ENCODE measurements at places on chromosomes 5 and 9.
A peak's percentile ranks its signal among the peaks of the same experiment; 100 is the strongest.

GRCh38 chr5:56056875-56057274 lies 62.1 kb upstream of the IL6ST start:
- no peak for DNase-seq

GRCh38 chr5:75389430-75389829 lies 52.4 kb downstream of the HMGCR start:
- DNase-seq, result no peak

GRCh38 chr5:169036079-169036805 lies 264.7 kb downstream of the SLIT3 start:
- DNase-seq, result no peak

DNA sequence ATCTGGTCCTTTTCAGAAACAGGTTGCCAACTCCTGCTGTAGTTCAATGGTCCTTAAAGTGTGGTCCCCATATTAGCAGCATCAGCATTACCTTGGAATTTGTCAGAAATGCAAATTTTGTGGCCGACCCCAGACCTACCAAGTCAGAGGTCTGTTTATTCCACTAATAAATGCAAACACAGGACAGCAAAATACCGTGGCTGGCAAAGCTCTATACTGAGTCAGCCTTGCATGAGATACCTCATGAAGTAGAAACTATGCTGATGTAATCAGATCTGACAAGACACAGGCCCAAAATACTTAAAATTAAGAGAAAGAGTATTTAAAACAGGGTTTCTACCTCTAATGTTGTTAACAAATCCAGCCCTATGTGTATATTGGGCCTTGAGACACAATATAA lies 3.0 kb downstream of the GOLM1 start:
- no peak for DNase-seq

DNA sequence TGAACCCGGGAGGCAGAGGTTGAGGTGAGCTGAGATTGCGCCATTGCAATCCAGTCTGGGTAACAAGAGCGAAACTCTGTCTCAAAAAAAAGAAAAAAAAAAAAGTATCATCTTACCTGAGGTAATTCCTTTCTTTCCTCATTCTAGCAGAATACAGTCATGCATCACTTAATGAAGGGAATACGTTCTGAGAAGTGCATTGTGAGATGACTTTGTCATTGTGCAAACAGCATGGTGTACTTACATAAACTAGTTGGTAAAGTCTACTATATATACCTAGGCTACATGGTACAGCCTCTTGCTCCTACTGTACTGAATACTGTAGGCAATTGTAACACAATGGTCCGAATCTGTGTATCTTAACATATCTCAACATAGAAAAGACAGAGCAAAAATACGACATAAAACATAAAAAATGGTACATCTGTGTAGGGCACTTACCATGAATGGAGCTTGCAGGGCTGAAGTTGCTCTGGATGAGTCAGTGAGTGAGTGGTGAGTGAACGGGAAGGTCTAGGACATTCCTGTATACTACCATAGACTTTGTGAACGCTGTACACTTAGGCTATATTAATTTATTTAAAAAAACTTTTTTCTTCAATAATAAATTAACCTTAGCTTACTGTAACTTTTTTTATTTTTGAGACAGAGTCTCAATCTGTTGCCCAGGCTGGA lies 100.4 kb downstream of the GLDC start:
- no peak for DNase-seq

- no peak for DNase-seq
These were observed 34.6 kb upstream of the F2RL2 start for GRCh38 chr5:76657683-76658311.

DNA sequence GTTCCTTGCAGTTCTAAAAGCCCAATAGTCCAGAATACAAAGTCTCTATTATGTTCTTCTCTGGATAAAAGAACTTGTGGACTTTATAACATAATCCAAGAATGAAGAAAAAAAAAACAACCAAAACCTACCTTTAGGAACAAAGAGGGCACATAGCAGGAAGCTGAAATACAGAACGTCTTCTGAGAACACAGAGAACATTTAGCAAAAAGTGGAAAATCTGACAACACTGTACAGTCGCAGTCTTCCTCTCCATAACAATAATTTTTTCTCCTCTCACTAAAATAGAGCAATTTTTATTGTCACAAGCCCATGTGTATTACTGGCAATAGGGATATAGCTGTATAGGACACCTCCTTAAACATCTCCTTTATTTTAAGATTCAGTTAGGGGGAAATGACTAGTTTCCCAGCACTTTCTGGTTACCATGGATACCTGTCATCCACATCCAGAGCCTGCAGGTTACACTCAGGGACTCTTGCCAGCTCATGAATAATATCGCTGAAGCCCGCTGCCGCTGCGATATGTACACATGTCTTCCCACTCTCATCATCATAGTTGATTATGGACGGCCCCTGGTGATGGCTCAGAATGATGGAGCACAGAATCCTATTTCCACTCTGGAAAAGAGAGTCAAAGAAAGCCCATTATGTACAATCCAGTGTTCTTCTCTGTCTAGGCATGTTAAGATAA lies 106.5 kb downstream of the ANKRD55 start:
- no peak for DNase-seq

GRCh38 chr5:117191251-117191650 lies 616.6 kb upstream of the SEMA6A start:
- DNase-seq, result no peak

GRCh38 chr5:162668926-162669325 lies 601.4 kb downstream of the GABRG2 start:
- DNase-seq, result no peak

DNA sequence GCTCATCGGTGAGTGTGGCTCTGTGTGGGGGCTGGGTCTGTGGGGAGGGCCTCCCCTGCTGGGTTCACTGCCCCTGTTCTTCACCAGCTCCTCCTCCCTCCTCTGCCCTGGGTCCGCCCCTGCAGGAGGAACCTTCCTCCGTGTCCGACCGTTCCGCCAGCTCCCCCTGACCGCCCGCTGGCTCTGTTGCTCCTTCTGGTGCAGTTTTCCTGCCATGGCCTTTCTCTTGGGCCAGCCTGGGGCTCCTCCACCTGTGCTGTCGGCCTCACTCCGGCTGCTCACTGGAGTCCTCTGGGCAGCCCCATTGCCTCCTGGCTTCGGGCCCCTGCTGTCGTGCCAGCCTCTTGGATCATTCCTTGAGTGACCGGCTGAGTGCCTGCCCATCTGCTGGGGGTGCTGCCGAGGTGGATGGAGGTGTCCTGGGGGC lies 12.3 kb downstream of the RNU6ATAC start:
- DNase-seq, result peak; percentile 45

GRCh38 chr5:139763930-139764791 lies 31.4 kb upstream of the PSD2 start:
- peak; percentile 72 for DNase-seq

DNA sequence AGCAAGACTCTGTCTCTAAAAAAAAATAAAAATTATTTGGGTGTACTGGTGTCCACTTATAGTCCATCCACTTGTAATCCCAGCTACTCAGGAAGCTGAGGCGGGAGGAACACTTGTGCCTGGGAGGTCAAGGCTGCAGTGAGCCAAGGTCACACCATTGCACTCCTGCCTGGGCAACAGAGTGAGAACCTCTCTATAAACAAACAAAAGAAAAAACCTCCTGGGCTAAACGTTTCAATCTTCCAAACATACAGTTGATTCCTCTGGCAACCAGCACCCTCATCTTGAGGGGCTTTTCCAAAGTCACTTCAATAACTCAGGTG lies 13.9 kb upstream of the CDK5RAP2 start:
- DNase-seq, result no peak

- no peak for DNase-seq
These were observed 49.8 kb upstream of the OLFM1 start for GRCh38 chr9:135037521-135038250.

DNA sequence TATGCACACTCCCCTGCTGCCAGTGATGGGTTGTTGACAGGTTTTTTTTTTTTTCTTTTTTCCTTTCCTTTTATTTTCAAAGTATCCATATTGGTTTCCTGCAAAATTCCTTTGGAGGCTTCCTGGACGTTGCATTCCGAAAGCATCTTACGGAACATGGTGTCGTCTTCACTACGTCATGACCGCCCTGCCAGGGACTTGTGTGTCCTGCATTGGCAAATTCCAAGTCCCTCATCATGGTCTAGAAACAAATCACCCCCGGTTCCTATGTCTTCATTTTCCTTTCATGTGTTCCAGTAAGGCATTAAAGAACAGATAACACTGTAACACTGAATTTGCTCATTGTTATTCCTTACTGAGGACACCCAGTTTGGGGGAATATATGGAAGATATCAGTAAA lies 35.0 kb upstream of the ADAMTSL1 start:
- DNase-seq, result no peak

DNA sequence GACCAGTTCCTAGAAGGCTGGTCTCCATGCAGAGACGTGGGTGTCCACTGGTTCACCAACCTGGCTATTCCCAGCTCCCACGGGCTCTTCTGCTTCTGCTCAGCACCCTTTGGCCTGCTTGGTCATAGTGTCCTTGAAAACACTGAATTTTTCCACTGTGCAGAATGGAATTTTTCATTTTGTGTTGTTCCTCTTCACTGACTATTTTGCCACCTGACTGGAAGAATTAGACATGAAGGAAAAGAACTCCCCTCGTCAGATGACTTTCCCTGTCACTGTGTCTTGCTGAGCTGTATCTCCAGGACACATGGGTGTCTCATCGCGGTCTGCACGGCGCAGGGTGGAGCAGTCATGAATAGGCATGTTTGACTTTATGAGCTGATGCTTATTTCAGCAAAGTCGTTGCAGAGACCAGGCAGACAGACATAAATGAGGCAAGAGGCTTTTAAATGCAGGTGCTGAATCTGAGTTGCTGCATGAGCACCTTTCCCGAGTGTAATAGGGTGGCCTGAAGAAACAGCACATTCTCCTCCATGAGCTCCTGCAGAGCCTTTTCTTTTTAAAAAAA lies 50.2 kb upstream of the SEMA4D start:
- DNase-seq, result no peak

- DNase-seq, result no peak
These were observed 138.4 kb downstream of the KCNIP1 start for GRCh38 chr5:170642066-170642735.

- no peak for DNase-seq
These were observed 42.3 kb downstream of the IPPK start for GRCh38 chr9:92627651-92628050.

- DNase-seq, result no peak
These were observed 38.3 kb downstream of the NEK6 start for GRCh38 chr9:124296094-124296493.

GRCh38 chr9:70080481-70081119 lies 37.0 kb downstream of the MAMDC2 start:
- no peak for DNase-seq

DNA sequence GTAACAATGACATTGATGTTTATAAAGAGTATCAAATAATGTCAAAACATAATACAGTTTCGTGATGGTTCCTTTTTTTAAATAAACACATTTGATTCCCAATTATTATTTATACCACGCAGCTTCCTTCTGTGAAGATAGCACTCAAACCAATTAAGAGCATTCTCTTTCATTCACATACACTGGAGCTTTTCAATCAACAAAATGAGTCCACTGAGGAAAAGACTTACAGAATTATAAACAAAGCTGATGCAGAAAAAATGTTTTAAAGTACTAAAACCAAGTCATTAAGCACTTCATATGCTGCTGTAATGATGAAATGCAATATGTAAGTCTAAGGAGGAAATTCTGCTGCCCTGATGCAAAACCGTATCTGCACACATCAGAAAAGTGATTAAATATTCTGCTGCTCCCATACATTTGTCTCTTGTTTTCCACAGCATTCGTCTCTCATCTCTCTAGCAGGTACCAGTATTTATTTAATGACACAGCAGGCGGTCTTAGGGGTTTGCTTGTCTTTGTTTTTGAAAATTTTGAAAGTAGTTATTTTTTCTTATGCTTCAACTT lies 147.1 kb downstream of the CDH10 start:
- DNase-seq, result no peak

- no peak for DNase-seq
These were observed 164.4 kb downstream of the SEMA5A start for GRCh38 chr5:9381464-9381863.

- DNase-seq, result no peak
These were observed 31.4 kb upstream of the MTAP start for GRCh38 chr9:21770871-21771560.

- no peak for DNase-seq
These were observed 65.3 kb downstream of the MARCHF3 start for GRCh38 chr5:126965061-126965475.

DNA sequence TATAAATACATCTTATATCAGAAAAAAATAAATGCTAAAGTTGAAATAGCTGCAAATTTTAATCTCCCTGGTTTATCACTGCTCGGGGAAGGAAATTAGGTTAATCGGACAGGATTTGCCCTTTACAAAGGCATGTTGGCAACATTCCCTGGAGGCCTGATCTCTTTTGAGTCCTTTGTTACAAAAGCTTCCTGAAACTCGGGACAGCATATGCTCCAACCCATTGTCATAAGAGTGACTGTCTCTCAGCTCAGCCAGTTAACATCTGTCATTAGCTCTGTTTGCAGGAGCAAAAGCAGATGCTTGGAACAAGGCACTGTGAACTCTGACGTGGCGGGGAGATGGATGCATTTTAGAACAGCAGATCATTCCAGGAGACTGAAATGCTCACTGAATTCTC lies 80.6 kb downstream of the MYO10 start:
- no peak for DNase-seq

DNA sequence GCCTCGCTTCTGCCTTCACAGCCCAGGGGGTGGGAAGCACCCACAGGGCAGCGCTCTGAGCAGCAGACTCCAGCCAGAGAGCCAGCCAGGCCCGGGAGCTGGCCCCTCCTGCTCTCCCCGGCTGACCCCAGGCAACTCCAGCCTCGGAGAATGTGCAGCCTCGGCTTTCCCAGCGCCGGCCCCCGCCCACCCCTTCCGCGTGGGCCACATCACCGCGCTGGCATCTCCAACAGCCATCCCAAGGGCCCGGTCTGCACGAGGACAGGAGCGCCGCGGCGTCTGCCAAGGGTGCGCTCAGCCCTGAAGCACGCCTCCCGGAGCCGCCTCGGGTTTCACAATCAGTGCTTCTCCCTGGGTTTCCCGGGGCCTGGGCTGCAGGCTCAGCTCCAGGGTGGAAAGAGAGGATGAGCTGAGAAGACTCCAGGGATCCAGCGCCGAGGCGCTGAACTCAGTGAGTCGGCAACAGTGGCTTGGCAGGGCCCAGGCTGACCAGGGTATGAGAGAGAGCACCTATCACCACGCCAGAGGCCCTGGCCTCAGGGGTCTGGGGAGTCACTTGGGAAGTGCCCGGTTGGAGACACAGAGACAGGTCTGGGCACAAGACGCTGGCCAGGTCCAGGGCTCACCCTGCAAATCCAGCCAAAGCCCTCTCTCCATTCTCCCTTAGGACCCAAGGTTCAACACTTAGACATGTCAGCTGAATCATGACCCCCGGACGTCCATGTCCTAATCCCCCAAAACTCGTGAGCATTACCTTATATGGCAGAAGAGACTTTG lies 79.6 kb downstream of the ADAMTS2 start:
- peak; percentile 81 for DNase-seq
